Suprapubic skin (tissue), 4 donors: ENCODE measurements at places on chromosomes 6 and 20. TPM values are rescaled to one million over a fixed set of nuclear protein-coding genes. Genes with fewer than 3 reads are reported as not detected.

DNA sequence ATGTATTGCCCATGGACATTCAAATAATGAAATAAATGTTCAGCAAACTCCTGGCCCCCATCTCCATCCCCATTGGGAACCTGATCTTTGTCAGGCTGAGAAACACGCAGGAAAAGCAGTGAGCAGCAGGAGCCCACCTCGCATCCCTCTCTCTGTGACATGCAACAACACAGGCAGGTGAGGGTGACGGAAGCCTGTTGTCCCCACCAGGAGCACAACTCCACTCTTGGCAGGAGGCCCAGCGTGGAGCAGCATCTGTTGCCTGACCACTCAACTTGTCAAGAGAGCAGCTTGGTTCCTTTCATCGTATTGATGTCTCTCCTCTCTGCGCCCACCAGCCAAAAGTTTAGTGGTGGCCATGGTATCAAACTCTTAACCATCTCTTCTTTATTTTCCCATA, 586.9 kb upstream of the ARID1B start:
- peaks cover 10% of the 10 kb centered on the region for H3K4me1 ChIP-seq
- H3K27ac ChIP-seq: no peak overlapping the region
- H3K4me3 ChIP-seq: no peak overlapping the region
- H3K27me3 ChIP-seq: no peaks in the 10 kb centered on the region
- no peak for DNase-seq

DNA sequence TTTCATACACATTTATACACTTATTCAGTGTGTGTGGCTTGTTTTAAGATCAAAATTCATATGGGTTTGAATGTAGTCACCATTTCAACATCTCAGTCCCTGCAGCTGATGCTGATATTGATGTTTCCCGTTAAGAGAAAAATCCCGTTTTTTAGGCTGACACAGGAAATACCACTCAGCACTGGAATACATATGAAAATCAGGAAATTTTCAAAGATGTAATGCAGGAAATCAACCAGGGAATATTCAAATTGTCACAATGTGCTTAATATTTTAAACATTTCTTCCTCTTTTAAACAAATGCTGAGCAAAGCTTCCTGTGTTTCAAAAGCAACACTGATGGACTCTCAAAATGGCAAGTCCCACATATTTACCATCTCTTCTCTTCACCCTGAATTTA, 94.5 kb upstream of the MARCKS start:
- H3K27ac ChIP-seq: no peak overlapping the region
- no peak for DNase-seq
- no peak overlapping the region for H3K4me3 ChIP-seq

DNA sequence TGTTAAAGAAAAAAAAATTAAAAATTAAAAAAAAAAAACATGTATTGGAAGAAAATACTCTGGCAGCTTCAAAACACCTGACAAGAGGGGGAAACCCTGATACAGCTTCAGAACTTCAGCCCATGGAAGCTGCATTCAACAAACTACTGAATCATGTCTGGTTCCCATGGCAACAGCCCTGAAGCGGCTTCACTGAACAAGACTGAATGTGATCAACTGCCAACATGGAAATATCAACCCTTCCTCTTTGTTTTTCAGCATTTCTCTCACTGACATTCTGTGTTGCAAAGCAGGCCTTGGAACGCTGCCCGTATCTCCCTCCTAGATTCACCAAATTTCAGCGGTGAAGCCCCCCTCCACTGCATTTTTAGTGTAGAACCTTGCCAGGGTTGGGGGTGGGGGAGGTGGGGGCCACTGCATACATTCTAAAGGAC, 91.3 kb upstream of the SHLD1 start:
- no peaks in the 10 kb centered on the region for H3K36me3 ChIP-seq
- H3K4me3 ChIP-seq: no peak overlapping the region
- H3K27ac ChIP-seq: peak overlapping the region; percentile 61
- peaks cover 42% of the 10 kb centered on the region for H3K4me1 ChIP-seq
- DNase-seq: peak; percentile 85
- no peaks in the 10 kb centered on the region for H3K27me3 ChIP-seq

The BTN3A1 gene
- total RNA-seq: 17.5 TPM

The COL20A1 gene
- total RNA-seq: not detected

The B3GALT4 gene
- 18.0 TPM for total RNA-seq

The ZNF311 gene
- 1.9 TPM for total RNA-seq
